ENCODE measurements at places on chromosomes 1 and 21. TPM values are rescaled to one million over a fixed set of nuclear protein-coding genes. Genes with fewer than 3 reads are reported as not detected.

ATP6V1G3 gene
- total RNA-seq, result not detected

CLCC1 gene
- total RNA-seq, result 21.6 TPM

ANXA9 gene
- total RNA-seq, result not detected

FAM72A gene
- 20.6 TPM for total RNA-seq

ESPN gene
- 1.1 TPM for total RNA-seq
